Umbilical cord (tissue), 2 donors: ENCODE measurements at places on chromosomes 3 and 15. TPM values are rescaled to one million over a fixed set of nuclear protein-coding genes. Genes with fewer than 3 reads are reported as not detected.

GRCh38 chr3:71548705-71549384 lies 34.7 kb downstream of the FOXP1 start:
- DNase-seq: no peak

DNA sequence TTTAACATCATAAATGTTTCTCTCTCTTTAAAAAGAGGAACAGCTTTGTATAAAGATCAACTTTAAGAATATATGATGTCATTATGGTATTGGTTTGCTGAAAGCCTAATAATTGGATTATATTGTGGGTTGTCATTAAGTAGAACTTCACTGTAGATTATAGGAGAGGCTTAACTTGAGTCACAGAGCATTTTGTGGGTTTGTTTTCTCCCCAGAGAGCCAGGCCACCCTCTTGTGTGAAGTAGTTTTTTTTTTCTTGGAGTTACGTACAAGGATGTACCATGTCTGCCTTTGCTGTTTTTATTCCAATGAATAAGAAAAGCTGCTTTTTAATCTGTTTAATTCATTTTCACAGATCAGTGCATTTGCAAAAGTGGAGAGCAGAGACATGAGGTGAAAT lies 354.8 kb upstream of the TBL1XR1 start:
- DNase-seq: no peak

GRCh38 chr3:119643528-119643927 lies 16.9 kb downstream of the POPDC2 start:
- DNase-seq: peak; percentile 71

GRCh38 chr15:84750583-84751092 lies 2.2 kb downstream of the ZNF592 start:
- no peak for DNase-seq

DNA sequence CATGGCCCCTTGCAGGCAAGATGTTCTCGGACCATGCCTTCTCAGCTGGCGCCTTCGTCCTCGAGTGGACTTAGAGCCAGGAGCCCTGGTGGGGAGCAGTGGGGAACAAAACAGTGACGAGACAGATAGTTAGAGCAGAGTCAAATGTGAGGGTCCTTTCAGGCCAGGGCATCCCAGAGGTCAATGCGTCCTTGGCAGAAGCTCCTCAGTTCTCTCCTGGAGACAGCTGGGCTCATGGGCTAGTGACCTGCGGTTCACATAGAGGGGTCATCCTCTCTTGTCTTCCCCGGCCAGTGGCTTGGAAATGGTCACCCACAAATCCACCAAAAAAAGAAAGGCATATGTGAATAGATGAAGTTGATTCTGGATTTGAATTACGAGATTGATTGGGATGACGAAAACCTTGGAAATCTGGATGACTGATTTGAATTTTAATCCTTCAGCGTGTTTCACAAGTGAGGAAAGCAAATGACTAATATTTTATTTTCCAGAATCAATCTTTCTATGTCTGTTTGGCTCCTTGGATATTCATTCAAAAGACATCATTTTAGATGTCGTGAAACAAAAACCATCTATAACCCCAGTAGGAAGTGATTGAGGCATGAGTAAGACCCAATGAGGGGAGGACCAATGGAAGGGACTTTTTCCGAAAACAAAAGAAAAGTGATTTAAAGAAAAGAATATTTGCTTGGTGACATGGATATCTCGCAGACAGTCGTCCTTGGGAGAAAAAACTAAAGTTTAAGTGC lies 84.5 kb downstream of the ASB7 start:
- no peak for DNase-seq

GRCh38 chr15:85361323-85361722 lies 19.1 kb upstream of the AKAP13 start:
- DNase-seq: no peak

- no peak for DNase-seq
These were observed 60.0 kb downstream of the APBA2 start for GRCh38 chr15:28945626-28946230.

DNA sequence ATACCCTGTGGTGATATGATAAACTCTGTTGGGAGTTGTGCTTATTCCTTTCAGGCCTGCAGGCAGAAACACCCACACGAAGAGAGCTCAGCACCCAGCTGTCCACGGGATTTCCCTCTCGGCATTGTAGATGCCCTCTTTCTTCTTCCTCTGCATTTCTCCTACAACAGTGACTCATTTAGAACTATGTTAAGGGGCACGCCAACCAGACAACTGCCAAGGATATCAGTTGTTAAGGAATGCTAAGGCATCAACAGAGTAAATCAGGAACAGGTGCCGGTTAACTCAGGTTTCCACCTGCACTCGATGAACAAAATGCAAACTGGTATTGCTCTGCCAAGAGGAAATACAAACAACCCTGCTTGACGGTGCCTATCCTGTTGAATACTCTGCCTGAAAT lies 270.0 kb upstream of the PEX5L start:
- DNase-seq: no peak

- DNase-seq: no peak
These were observed 15.1 kb downstream of the CSPG4 start for GRCh38 chr15:75697523-75697922.

LTF gene
- 1.2 TPM for total RNA-seq

FBLN2 gene
- 309 TPM for total RNA-seq

LCTL gene
- 0.48 TPM for total RNA-seq

CFAP100 gene
- 3.4 TPM for total RNA-seq

DNASE1L3 gene
- total RNA-seq: 1.9 TPM

DNA sequence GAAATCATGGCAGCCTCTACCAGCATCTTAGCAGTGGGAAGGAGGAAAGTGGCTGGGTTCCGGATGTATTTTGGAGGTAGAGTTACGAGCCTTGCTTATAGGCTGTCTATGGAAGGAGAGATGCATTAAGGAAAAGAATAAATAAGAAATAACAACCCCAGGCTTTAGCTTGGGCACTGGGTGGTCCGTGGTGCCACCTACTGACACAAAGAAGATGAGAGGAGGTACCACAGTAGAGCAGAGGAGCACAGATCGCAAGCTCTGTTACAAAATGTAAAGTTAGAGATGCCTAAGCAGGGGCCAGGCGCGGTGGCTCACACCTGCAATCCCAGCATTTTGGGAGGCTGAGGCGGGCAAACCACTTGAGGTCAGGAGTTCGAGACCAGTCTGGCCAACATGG lies 74.8 kb downstream of the TMEM39A start:
- no peak for DNase-seq

DNA sequence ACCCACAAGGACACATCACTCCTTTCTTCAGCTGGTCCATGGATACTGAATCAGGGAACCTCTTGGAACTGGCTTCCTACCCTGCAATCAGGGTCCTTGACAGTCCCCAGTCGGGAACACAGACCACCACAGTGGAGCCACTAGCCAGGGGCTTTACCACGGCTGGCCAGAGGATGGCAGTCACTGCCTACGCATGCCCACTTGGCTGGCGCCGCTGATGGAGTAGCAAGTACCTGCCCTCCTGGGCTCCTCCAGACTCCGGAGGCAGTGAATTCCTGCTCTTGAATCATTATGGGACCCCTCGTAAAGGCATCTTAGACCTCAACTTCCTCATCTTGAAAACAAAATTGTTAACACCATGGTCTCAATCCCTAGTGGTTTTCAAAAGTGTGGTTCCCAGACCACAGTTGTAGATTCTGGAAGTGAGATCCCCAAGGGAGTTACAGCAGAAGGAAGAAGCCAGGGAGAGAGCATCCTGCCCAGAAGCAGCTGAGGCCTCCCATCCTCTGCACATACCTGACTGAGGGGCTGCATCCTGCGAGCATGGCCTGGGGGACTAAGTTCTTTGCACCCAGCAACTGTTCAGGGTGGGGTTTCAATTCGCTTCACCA lies 9.1 kb upstream of the SKIC8 start:
- DNase-seq: peak; percentile 77

LTK gene
- total RNA-seq: 4.3 TPM

PTPRG gene
- total RNA-seq: 84.0 TPM

ZIC1 gene
- total RNA-seq: 14.2 TPM

DNA sequence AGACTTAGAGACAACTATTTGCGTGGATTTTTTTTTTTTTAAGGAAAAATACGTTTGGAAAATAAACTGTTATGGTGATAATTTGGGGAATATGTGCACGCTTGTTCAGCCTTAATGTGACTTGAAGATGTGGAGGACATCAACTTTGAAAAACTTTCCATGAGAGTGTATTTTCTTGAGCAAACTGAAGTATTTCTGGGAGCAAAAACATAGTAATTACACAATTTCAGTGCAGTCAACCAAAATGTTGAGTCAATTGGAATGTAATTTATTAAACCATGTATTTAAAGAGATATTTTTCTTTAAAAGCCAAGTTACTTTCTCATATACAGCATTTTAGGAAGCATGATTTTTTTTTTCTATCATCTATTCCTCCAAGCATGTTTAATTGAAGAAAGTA lies 80.3 kb upstream of the FLNB start:
- no peak for DNase-seq

- no peak for DNase-seq
These were observed 267.9 kb downstream of the PDCD6IP start for GRCh38 chr3:34066328-34066727.

SKIC8 gene
- 66.9 TPM for total RNA-seq

DNA sequence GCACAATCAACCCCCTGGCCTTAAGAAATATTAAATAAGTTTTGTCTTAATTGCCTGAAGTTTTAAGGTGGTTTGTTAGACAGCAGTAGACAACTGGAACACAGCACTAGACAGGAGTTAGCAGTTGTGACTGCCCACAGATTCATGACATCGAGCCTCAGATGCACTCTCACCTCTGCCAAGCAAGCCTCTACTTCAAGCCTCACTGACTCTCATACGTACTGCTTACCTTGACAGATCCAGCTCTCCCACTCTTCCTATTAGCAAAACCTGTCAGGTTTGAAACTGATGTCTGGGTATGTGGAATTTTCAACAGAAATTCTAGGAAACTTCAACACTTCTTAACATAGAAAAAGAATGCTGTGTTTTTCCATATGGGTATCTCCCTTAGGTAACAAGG lies 382.9 kb upstream of the DPH6 start:
- DNase-seq: no peak

- DNase-seq: no peak
These were observed 12.4 kb downstream of the ITGA11 start for GRCh38 chr15:68419301-68420175.

- DNase-seq: no peak
These were observed 28.0 kb downstream of the SENP8 start for GRCh38 chr15:72146221-72146620.

SETMAR gene
- total RNA-seq: 42.4 TPM

DNA sequence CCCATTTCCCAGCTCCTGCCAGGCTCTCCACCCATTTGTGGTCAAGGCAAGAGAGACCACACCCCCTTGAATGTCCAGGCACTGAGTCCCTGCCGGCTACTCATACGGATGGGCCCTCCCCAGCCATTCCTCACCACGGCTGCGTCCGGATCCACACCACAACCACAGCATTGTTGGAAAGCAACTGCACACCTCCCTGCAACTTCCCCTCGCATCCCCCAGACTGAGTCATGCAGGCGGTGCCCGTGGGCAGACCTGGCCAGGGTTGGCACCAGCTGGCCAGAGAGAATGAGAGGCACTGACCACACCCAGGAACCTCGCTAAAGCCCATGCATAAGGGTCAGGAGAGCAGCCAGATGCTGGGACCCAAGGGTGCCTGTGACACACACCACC lies 30.5 kb downstream of the LOXL1 start:
- DNase-seq: peak; percentile 52

SLC12A1 gene
- 33.5 TPM for total RNA-seq

NEDD4 gene
- total RNA-seq: 60.7 TPM
